T-helper 1 cell (primary cell): ENCODE measurements at places on chromosomes 7 and 10.

DNA sequence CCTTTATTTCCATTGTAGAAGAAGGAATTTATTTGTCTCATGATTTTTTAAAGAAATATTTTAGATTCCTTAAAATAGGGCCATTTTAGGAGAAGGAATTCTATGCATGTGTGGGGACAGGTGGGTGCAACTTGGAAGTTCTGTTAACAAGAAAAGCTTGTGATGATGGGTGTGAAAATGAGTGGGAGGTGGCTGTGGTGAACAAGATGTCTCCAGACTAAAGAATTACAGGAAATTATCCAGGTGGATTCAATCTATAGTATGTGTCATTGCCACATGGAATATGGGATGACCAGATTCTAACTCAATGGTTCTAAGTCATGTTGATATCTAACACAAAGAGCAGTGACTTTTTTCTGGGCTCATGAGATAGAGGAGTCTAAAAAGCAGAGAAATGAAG lies 229.6 kb upstream of the IGFBP3 start:
- no peak for DNase-seq

GRCh38 chr7:30521532-30521931 lies 16.9 kb upstream of the GGCT start:
- no peak for DNase-seq

DNA sequence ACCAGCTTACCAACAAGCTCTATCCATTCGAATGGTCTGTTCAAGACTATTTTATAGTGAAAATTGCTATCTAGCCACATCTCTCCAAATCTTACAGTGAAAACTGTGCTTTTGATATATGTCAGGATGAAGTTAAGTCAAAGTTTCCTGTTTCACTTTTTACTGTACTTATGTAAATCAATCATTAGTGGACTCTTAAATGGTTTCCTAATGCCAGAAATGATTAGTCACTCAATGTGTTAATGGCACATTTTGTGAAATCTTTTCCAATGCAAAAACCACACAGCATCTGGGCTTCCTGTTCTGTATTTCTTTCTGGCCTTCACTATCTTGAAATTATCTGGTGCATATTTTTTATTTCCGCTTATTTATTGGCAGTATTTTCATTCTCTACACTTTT lies 87.3 kb upstream of the STEAP1B start:
- no peak for DNase-seq

GRCh38 chr10:93458821-93459257 lies 23.3 kb downstream of the MYOF start:
- DNase-seq, result no peak

DNA sequence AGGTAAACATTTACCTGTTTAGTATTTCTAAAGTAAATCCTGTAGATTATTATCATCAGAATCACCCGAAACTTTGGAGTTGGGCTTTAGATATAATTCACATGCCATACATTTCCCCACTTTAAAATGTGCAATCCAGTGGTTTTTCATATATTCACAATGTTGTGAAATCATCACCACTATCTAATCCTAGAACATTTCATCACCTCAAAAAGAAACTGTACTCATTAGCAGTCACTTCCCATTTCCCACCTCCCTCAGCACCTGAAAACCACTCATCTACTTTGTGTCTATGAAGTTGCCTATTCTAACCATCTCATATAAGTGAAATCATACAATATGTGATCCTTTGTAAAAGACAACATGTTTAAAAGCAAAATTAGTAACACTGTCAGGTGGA lies 182.6 kb downstream of the FZD1 start:
- DNase-seq, result no peak

DNA sequence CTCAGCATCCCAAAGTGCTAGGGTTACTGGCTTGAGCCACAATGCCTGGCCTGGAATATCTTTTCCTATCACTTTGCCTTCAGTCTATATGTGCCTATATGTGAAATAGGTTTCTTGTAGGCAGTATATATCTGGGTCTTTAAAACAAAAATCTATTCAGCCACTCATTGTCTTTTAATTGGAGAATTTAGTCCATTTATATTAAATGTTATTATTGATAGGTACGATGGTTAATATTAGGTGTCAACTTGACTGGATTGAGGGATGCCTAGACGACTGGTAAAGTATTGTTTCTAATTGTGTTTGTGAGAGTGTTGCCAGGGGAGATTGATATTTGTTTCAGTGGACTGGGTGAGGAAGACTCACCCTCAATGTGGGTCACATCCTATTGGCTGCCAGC lies 73.4 kb downstream of the FBXL13 start:
- DNase-seq, result no peak

GRCh38 chr10:125213541-125214282 lies 53.3 kb upstream of the CTBP2 start:
- DNase-seq, result no peak

DNA sequence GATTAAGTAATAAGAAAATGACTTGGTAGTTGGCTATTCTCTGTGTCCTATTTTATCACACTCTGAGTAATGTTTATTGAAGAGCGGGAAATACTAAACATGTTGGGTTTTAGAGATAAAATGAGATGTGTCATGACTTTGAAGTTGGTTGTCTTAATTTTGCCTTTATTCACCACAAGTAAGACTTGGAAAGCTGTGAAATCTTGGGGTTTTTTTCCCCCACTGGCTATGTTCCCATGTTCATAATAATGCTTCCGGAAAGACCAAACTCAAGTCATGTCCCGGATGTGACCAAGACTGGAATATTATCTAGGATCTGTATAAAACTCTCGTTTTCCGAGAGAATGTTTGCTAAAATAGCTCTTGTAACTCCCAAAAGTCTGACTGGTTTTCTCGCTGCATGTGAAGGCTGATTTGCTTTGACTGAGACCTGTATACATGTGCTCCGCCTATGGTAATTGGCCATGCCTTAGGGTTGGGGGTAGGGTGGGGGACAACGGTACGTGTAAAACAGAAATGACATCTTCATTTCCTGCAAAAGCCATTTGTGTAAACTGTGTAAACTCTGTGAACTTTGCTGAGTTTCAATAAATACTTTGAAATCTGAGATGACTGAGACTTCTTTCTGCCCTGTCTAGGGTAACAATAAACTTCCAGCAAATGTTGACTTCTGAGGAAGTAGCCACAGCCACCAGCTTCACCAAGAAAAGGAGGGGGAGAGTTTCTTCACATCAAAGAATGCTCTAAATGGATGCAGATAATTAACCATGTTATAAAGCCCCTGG lies 169.6 kb downstream of the ZNF365 start:
- no peak for DNase-seq

DNA sequence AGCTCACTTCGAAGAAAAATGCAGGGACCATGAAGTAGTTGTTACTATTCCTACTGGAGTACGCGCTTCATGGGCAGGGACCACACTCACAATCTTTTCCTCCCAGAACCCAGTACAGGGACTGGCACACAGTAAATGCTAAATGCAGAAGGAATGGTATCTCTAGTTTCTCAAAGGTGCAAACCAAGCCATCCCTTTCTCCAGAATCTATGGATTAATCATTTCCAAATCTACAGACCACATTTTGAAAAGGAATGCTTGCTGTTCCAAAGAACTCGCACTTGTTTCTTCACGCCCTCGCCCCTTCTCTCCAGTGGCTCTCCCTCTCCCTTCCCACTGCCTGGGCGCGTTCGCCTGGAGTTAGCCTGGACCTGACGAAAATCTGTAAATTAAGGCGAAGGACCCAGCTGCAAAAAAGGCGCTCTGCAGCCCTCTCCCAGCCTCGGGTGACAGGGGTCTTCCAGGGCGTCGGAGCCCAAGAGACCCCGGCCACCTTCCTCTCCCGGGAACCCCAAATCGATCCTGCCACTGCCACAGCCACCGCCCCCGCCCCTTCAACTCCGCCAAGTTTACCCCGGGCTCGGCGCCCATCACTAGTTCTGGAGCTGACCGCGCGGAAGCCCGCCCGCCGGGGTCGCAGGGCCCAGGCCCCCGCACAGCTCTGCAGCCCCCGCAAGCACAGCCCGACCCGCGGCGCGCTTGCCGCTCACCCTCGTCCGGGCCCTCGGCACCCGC lies 527 bp downstream of the PDIA4 start:
- no peak for DNase-seq

- no peak for DNase-seq
Measured at GRCh38 chr7:139540203-139540602, 16.7 kb downstream of the CLEC2L start.

GRCh38 chr10:7071421-7071820 lies 339.4 kb downstream of the SFMBT2 start:
- no peak for DNase-seq

DNA sequence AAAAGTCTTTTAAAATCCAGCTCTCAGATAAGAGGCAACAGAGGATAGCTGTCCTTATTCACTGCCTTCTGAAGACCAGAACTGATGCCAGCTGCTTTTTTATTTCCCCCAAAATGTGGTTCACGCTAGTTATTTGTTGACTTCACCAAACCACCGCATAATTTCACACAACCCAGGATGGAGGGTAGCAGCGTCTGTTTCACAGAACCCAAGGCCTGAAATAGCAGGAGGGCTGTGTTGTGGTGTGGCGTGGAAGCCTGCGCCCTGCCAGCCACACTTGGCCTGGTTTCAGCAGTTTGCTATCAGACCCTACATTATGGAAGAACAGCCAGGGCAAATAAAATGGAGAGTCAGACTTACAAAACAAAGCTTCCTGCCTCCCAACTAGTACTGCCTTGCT lies 155.4 kb downstream of the DYNC1I1 start:
- DNase-seq, result no peak

DNA sequence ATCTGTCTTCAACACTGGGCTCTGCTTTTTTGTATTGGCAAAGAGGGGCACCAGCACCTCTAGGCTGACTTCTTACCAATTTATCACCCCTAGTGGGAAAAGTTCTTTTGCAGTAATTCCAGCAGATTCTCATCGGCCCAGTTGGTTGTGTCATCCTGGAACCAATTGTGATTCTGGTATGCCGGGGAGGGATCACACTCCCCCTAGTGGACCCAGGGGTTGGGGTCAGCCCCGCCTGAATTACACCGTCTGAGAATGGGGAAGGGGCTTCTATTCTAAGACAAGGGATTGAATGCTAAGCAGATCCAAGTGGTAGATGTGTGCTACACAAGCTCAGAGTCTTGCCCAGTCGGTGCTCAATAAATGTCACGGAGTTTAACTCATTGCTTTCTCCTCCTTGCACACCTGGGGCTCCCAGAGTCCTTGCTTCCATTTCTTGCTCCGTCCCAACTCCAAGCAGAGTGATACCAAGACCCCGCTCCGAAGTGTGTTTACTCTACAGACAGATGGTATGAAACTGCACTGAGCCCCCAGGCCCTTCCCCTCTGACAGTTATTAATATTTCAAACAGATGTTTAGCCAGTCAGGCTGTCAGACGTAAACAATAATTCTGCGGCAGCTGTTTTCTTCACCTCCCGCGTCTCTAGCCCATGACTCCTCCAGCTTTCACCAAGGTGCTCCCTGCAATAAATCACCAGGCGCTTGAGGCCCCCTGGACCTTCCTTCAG lies 71.9 kb downstream of the C10orf105 start:
- no peak for DNase-seq

DNA sequence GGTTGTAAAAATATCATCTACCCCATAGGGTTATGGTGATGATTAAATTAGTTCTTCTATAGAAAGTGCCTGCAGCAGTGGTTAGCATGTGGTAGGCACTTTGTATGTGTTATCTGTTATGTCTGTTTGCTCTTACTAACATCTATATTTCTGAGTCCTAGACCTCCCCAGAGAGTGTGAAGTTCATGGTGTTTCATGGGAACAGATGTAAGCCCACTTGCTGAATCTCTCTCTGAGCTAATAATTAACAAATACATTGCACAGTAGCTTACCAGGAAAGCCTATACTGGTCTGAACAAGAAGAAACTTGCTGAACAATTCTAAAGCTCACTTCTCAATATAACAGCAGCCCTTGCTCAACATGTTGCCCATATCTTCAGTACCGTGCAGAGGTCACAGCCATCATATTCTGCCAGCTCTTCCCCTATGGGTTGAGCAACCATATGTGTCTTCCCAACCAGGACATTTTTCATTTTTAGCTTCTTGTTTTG lies 100.1 kb downstream of the NPSR1 start:
- DNase-seq, result no peak

DNA sequence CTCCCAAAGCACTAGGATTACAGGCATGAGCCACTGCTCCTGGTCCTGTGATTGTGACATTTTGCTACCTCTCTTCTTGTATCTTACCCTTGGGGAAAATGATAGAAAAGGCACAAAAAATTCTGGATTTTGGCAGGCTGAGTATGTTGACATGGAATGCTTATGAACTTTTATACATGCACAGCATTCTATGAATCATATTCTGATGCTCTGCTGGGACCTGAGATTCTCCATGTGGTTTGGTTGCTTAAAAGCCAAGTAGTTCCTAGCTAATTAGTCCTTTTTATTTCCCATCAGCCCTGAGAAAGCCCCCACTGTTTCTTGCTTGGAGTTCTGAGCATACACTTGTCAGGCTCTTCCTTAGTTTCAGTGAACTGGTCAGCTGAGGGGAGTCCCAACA lies 8.3 kb upstream of the KAZALD1 start:
- no peak for DNase-seq

DNA sequence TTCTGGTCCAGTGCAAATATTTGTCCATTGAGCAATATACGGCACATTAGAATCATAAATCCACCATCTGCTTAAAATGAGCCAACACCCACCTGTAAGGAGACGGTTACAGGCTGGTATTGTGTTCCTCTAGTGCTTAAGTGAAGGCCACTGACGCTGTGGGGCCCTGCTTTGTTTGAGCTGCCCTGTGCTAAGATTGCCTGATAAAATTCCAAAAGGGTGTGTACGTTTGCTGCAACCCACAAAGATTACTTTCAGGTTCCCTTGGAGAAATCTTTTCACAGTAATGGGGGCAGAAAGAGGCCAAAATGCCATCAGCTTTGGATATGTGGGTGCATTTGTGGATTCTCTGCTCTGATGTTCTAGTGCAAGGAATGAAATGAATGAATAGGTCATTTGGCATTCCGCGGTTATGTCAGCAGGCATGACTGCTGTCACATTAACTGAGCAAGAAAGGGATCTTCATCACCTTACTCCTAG lies 34.4 kb downstream of the AGR3 start:
- DNase-seq, result no peak

DNA sequence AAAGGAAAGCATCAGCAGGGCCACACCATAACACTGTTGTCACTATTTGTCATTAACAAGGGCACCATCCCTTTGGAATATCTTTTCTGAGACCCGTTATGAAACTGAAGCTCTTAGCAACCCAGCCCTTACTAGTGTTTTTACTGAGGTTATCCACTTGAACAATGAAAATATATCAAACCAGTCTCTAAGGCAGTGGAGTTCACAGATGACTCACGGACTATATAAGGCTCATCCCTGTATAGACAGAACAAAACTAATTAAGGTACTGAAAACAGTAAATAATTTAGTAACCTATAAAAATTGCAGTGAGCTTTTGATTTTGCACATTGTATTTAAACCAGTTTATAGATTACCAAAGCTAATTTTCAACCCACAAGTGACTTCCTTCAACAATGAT lies 196.0 kb downstream of the ELAPOR2 start:
- DNase-seq, result no peak

DNA sequence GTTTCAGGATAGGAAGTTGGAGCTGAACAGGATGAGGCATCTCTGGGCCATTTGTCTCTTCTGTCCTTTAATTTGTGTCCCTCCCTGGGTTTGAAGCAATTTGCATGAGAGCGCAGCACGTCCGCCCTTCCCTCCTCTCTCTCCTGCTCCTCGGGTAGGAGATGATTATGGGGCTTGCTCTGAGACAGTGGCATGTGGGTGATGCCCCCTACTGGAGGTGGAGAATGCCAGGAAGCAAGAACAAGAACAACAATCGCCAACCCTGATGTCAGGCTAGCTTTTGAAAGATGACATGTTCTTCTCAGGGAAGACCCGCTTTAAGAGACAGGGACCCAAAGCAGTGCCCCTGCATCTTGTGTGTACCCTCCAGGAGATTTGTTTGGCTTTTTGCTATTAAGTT lies 63.9 kb upstream of the LOXL4 start:
- no peak for DNase-seq

- DNase-seq, result no peak
Measured at GRCh38 chr7:141361960-141362359, 189.2 kb upstream of the AGK start.
